ENCODE measurements at places on chromosomes 12 and 14.

GRCh38 chr12:116201908-116202307 lies 75.6 kb downstream of the MED13L start:
- no peak for DNase-seq

GRCh38 chr12:1769809-1770494 lies 50.4 kb upstream of the LRTM2 start:
- DNase-seq: no peak

DNA sequence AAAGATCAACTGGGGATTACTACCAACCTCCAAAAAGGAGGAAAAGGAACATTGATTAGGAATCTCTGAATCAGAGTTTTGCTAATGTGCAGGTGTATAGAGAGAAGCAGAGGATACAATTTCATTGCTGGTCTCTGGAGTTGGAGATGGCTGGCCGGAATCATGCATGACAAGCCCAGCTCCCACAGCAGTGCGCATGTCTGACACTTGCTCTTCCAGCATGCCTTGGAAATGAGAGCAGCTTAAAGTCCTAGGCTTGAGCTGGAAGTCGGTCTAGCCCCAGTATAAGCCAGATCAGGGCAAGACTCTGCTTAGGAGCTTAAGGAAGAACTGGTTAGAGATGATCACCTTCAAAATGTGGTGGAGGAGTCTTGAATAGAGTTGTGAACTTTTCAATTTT lies 742.8 kb downstream of the DIO2 start:
- no peak for DNase-seq

DNA sequence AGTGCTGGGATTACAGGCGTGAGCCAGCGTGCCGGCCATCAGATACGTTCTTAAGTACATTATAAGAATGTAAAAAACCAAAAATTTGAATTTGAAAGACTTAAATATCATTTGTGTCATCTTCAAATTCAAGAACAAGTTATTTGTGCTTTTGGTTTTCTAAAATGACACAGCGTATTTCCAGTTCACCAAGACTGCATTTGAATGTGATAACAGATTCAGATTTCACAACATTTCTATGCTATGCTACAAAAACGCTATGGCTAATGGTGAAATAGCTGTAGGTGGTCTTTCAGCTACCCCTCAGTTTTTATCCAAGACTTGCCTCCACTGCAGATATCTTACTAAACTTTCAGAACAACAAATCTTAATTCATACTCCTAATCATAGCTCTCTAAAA lies 46.7 kb downstream of the APPL2 start:
- no peak for DNase-seq

GRCh38 chr12:131990066-131990979 lies 40.6 kb downstream of the EP400 start:
- no peak for DNase-seq

- no peak for DNase-seq
Measured at GRCh38 chr12:70615174-70615866, 21.9 kb downstream of the PTPRB start.

DNA sequence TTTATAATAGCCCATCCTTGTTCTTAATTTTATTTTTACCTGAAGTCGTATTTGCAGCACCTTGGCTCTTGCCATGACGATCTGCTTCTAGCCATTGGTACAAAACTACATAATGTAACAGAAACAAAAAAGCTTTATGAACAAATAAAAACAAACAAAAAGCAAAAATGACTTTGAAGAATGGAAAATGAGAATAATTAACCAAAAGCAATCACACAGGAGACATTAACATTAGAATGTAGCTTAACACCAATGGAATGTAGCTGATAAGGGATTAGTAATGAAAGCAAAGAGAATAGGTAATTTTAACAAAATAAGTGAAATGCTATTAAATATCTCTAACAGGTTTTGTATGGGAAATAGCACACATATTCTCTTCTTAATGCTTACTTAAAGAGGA lies 91.4 kb downstream of the DENND5B start:
- DNase-seq: no peak

- DNase-seq: no peak
Measured at GRCh38 chr12:47079981-47080724, 394 bp upstream of the AMIGO2 start.

DNA sequence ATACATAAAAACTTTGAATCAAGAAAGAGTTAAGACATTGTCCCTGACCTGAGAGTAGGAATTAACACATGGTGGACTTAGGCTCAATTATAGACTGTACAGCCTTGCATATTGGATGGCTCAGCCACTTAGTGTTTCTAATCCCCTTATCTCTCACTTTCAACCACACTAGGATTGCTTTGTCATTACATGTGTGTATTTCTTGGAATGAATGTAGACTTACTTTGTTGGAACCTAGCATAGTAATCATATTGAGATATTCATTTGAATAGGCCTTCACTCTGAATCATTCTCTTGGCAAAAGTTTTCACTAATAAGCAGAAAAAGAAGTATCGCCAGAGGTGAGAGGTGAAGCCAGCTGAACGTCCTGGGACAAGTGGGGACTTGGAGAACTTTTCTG lies 1973.9 kb upstream of the FLRT2 start:
- DNase-seq: no peak

- no peak for DNase-seq
Measured at GRCh38 chr12:84689638-84690037, 223.0 kb downstream of the SLC6A15 start.

DNA sequence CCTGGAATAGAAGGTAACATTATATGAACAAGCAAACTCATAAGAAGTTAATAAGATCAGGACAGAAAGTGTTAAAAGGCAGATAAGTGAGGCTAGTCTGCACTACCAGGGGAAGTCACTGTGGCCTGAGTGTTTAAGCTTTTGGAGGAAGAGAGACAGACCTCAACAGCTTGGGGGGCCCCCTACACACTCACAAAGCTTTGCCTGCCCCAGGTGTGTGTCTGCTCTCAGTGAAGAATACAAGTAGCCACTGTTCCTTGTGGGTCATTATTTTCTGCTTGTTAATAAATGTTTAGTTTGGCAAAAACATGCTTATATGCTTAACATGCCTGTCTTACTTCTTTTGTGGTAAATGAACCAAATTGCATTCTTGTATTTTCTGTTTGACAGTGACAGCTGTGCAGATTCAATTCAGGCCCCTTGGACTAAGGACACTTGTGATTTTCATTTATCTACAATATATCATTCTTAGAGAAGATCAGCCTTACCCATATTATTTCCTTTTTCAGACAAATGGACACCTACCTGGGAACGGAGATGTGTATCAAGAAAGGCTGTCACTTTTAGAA lies 50.7 kb upstream of the C12orf71 start:
- no peak for DNase-seq

DNA sequence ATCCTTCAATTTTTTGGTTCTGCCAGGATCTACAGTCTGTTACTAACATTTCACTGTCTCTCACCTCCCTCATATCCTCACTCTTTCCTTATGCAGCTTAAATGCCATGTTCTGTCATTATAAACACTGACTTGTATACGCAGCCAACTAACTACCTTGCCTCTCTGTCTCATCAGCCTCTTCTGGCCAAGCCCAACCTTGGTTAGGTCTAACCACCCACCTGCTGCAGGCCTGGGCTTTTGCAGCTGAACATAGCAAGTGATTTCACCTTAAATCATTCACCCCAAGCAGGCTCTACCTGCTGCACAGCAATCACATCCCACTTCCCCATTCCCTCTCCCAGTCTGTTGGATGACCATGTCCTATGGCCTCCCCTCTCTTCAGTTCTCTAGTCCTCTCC lies 91.5 kb downstream of the GTF2A1 start:
- no peak for DNase-seq

DNA sequence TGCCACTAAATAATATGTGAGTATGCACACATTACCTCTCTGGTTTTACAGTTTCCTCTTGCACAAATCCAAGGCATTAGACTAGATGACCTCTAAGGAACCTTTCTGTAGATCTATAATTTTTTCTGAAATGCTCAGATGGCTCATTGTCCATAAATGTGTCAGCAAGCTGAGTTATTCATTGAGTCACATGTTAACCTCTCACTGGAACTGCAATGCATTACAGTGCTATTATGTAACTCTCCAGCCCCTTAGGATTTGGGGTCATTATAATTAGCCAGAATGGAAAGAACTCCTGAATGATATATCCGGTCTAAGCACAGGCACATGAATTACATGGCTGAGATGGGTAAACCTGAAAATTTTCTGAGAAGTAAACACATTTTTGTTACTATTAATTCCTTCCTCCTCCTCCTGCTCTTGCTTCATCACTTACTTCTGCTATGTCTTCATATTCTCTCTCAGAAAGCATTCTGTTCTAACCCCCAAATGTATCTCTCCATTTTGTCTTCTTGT lies 20.3 kb upstream of the DRAM1 start:
- peak; percentile 41 for DNase-seq
